AG04450 (cell line): ENCODE measurements at places on chromosomes 11 and 22.
A peak's percentile ranks its signal among the peaks of the same experiment; 100 is the strongest.

DNA sequence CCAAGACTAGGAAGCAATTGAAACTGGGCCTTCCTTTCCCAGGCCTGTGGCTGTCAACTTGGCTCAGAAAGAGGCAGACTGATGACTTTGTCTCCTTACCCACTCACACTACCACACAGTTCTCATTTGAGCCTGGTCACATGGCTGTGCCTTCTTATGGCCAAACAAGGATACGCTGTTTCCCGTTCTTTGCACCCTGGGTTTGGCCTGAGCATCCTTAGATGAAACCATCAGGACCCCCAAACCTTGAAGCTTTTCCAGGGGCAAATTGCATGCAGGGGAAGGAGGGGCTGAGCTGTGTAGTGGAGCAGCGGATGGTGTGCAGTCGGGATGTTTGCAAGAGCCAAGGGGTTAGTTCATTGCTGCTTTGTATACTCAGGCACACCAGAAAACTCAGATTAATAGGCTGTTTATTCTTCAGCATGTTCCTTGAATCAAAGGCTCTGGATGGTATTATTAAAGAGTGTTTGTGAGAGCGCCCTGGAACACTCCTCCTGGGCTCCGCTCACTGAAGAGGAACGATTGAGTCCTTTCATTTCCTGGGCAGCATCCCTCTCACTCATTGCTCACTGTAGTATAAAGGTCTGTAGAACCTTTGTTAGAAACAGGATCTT lies 69.8 kb downstream of the ARFGAP2 start:
- DNase-seq: no peak

GRCh38 chr22:23113067-23113846 lies 28.5 kb downstream of the RSPH14 start:
- DNase-seq: peak; percentile 11

GRCh38 chr11:64185175-64185692 lies 737 bp upstream of the STIP1 start:
- no peak for DNase-seq

DNA sequence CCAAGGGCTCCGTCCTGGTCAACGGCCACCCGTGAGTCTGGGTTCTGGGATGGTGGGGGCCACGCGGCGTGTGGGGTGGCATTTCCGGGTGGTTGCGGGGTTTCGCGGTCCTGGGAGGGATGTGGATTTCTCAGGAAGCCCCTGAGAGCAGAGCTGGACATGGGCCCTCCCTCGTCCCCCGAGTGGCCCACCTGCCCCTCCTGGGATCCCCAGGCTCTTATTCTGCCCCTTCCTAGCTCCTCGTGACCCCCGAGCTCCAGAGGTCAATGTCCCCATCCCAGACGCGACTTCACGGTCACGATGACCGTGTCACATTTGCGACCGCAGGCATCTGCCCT lies 4.4 kb downstream of the MUC5AC start:
- DNase-seq: no peak

GRCh38 chr11:106507645-106508306 lies 430.3 kb downstream of the AASDHPPT start:
- DNase-seq: no peak

GRCh38 chr22:47193606-47194329 lies 431.3 kb downstream of the TBC1D22A start:
- no peak for DNase-seq

GRCh38 chr11:36218283-36218921 lies 70.8 kb downstream of the COMMD9 start:
- DNase-seq: no peak

- no peak for DNase-seq
These were observed 23.5 kb upstream of the L3MBTL2 start for GRCh38 chr22:41181349-41182241.

- no peak for DNase-seq
These were observed 442.9 kb downstream of the INSC start for GRCh38 chr11:15557457-15558230.

DNA sequence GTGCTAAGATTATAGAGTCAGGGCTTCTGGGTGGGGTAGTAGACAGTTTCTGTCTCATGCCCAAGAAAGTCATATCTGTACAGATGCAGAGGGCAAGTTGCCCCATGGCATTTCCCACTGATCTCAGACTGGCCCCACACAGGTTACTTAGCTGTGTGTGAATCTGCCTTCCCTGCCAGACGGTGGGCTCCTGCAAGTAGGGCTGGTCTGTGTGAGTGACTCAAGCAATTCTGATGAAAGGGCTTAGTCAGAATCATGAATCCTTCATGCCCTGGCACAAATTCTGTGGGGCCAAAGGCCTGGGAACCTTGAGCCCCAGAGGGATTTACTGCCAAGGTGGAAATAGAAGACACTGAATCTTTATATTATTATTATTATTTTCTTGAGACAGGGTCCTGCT lies 30.4 kb downstream of the USH1C start:
- no peak for DNase-seq

- DNase-seq: no peak
These were observed 5.6 kb downstream of the MS4A10 start for GRCh38 chr11:60790726-60791125.

DNA sequence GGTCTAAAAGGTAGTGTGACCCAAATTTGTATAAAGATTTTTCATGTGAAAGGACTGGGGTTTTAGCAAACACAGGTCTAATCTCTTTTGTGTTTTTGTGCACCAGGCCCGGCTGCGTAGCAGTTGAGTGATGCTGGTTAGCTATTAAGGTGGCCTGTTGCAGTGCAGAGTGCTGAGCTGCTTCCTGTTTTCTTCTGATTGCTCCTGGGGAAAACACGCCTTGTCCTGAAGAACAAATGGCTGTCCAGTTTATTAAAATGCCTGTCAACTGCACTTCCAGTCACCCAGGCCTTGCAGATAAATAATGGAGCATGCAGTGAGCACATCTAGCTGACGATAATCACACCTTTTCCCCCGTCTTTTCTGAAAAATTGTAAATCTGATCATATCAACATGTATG lies 1.8 kb downstream of the SRSF8 start:
- no peak for DNase-seq

GRCh38 chr11:69429716-69430491 lies 51.6 kb upstream of the LINC01488 start:
- no peak for DNase-seq

DNA sequence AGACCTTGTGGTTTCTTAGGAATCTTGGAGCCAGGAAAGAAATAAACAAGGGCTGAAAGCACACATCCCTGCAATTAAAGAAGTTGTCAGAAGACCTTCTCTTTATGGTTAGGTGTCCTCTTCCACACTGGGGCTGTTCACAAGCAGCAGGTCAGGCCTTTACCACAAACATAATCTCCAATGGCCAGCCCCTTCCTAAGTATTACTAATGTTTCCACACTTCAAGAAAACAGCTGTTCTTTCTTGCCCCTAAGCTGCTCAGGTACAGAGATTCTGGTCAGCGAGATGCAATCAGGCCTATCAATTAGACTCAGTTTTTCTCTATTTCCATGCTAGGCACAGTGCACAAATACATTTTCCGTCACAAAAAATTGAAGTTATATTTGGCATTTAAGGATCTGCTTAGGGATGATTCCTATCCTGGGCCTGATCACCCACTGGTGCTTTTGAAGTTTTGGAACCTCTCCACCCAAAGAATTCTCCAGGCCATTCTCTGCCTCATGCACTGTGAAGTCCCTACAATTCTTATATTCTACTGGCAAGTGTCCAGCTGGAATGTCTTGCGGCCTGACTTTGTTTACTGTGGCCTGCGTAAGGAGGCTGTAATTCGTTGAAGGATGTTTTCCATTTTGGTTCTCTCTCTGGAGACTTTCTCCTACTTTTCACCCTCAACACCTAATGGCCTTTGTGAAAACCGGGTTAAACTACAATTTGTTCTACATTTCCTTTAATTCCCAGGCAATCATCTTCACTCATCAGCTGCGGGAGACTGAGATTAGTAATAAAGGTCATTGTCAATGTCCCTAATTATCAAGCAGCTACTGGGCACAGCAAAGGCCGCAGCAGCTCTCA lies 5.1 kb downstream of the PRAME start:
- no peak for DNase-seq

GRCh38 chr11:21567645-21568290 lies 625.1 kb upstream of the ANO5 start:
- no peak for DNase-seq

DNA sequence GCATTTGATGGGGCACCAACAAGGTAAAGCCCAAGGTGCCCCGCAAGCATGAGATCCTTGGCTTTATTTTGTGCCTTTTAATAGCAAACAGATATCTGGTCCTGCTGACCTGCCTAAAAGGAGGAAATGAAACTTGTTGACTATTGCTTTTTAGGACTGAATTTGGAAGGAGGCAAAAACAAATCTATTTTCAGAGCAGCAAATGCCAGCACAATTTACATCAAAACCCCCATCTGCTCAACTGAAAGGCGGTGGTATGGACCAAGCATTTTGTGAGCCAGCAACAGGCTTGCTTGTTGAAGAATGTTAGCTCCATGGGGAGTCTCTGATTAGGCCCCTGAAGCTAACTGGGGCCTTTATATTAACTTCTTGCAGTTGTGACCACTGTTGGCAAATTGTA lies 192.6 kb upstream of the E2F8 start:
- DNase-seq: no peak

- DNase-seq: peak; percentile 88
These were observed 26.9 kb downstream of the PICALM start for GRCh38 chr11:86041975-86042378.

DNA sequence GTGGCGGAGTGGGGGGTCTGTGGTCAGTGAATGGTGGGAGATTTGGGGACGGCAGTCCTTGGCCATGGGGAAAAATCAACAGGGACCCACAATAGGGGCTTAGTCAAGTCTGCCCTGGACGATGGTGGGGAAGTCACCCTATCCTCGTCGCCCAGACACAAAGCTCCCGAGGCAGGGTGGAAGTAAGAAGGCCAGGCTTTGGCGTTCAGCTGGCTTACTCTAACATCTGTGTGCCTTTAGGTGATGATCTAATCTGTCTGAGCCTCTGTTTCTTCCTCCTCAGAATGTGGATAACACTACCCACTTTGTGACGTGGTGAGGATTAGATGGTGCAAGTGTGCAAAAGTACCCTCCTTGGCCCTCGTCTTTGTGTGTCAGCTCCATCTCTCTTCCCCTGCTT lies 192.2 kb downstream of the ST3GAL4 start:
- DNase-seq: no peak

- DNase-seq: no peak
These were observed 92.4 kb downstream of the RRAS2 start for GRCh38 chr11:14266622-14267021.

DNA sequence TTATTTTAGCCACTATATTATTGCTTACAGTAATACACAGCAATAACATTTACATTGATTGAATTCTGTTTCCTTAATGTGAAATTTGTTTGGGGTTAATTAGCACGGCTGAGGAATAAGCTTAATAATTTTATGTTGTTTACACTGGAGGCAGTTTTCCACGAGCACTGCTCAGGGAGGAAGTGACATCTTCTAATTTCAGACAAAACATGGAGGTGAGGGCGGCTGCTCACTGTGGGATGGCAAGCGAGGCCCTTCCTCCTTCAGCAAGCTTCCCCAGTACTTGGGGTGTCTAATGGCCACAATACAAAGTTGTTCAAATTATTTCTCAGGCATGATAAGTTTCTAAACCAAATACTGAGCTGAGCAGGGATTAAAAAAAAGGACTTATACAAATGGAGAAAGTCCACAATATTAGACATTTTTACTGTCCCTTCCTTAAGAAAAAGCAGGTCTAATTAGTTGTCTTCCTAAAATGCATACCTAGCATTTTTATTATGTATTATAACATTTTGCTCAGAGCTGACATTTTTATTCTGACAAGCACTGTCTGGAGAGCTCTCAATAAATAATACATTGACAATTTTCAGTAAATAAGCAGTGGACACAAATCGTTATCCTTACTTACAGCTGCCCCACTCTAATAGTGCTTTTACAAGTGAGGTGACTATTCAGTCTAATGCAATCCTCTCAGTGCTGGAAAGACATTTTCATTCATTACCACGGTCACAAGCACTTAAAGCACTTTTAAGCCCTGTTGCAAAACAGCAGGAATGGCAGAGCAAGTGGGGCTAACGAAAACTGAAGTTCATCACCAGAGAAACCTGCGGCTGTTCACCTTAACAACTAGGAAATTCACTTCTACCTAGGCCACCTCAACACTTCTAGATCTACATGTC lies 56.2 kb downstream of the SOX6 start:
- DNase-seq: no peak

- no peak for DNase-seq
These were observed 220.1 kb upstream of the SORL1-AS1 start for GRCh38 chr11:121672630-121673487.

DNA sequence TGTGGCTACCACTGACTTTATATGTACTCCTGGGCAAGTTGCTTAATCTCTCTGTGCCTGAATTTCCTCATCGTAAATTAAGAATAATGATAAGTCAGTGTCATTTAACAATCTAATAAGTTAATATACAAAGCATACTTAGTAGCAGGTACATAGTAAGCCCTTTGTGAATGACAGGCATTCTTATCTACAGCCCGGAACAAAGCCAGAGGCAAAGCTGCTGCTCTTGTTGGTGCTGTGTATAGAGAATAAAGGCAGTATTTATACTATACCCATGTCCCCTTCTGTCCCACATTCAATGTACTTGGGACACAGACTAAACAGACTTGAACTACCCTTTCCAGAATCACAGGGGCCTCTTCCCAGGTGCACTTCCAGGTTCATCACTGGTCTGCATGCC lies 229.7 kb upstream of the NCAM1 start:
- no peak for DNase-seq

DNA sequence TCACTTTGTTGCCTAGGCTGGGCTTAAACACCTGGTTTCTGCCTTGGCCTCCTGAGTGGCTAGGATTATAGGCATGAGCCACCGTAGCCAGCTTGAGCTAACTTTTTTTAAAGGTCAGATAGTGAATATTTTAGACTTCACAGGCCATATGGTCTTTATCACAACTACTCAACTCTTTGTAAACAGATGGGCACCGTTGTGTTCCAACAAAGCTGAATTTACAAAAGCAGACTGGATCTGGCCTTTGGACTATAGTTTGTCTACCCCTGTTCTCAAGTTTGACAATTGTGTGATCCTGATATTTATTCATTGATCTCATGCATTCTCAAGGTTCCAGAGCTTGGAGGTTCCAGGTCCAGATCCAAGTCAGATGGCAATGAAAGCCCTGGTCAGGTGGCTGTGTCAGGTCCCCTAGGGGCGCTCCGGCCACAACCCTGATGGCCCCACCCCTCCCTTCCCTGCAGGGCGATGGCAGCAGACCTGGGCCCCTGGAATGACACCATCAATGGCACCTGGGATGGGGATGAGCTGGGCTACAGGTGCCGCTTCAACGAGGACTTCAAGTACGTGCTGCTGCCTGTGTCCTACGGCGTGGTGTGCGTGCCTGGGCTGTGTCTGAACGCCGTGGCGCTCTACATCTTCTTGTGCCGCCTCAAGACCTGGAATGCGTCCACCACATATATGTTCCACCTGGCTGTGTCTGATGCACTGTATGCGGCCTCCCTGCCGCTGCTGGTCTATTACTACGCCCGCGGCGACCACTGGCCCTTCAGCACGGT lies 15.8 kb downstream of the P2RY2 start:
- DNase-seq: no peak

GRCh38 chr11:26297189-26297975 lies 34.5 kb upstream of the ANO3 start:
- DNase-seq: peak; percentile 39

DNA sequence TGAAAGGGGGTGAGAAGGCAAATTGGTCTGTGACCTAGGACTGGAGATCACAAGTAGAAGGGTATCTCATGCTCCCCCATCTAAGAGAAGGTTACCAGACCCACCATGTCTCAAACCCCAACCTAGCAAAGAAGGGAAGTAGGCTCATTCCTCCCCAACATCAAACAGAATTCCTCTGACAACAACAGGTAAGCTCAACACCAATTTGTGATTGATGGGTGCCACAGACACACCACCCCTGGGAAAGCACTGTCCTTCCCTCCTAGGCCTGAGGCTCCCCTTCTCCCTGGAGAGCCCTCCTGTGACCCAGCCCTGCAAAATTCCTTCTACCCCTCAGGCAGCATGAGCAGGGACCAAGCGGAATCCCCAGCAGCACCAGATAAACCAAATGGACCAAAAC lies 154.3 kb downstream of the BUD13 start:
- no peak for DNase-seq
